ENCODE measurements at places on chromosomes 7 and 10.

DNA sequence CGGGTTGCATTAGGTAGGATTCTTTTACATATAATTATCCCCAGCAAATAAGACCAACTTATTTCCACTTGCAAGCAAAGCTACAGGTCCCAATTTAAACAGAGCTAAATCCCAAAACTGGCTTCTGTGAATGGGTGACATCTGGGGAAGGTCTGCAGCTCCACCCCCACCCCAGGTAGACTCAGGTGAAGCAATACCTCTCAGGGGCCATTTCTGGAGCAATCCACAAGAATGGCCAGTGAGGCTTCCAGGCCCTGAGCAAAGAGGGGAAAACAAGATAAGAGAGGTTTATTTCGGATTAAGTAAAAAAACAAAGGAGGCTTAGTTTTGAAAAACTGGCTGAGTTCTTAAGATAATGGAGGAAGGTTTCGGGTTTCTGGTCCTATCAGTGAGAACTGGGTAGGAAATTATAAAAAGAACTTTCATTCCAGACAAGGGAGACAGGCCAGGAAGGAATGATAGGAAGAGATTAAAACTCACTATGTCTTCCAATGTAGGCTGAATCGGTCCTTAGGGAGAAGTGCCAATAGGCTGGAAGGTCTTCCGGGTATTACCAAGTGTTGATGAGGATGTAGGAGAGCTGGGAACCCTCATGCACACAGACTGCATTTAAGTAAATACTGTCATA is 25.4 kb downstream of the SH3PXD2A start:
- no peak for DNase-seq

- DNase-seq: no peak
Measured at GRCh38 chr10:24215196-24215595, 6.3 kb downstream of the KIAA1217 start.

GRCh38 chr7:49400891-49401550 is 372.4 kb upstream of the VWC2 start:
- DNase-seq: no peak

DNA sequence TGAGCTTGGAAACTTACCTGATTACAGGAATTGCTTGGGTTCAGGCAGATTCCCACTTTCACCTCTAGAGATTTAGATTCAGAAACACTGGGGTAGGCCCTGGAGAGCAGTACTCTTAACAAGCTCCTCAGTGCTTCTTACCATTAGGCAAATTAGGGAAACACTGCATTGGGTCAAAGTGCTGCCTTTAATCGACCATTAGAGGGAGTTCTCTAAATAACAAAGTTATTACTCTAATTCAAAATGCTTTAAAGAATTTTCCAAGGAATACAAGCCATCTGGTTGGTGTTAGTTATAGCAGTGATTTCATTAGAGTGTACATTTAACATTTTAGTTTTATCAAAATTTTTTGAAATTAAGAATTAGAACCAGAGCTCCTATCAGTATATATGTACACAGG is 324.5 kb downstream of the GFRA1 start:
- no peak for DNase-seq

GRCh38 chr7:90584378-90584777 is 11.7 kb upstream of the CDK14 start:
- no peak for DNase-seq

DNA sequence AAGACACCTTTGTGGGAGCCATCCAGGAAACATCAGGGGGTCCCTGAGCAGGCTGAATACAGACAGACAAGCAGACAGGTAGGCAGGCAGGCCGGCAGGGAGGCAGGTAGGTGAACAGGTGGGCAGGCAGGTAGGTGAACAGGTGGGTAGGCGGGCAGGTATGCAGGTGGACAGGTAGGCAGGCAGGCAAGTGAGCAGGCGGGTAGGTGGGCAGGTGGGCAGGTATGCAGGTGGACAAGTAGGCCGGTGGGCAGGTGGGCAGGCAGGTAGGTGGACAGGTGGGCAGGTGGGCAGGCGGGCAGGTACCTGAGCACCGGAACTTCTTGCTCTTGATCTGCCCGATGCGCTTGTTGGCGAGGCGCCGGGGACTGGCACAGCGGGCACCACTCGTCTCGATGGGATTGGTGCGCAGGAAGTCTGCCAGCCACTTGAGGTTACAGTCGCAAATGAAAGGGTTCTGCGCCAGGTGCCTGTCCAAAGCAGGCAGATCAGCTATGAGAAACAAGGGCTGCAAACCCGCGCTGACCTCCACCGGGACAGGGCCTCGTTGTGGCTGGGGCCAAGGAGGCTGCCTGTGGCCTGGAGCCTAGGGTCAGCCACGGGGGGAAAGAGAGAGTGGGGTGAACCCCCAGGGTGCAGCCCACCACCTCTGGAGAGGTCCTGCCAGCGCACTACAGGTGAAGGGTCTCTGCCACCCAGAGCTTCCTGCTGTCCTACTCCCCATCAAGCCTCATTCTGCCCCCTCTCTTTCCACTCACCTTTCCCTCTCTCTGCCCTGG is 136.9 kb downstream of the SLIT1 start:
- DNase-seq: no peak

DNA sequence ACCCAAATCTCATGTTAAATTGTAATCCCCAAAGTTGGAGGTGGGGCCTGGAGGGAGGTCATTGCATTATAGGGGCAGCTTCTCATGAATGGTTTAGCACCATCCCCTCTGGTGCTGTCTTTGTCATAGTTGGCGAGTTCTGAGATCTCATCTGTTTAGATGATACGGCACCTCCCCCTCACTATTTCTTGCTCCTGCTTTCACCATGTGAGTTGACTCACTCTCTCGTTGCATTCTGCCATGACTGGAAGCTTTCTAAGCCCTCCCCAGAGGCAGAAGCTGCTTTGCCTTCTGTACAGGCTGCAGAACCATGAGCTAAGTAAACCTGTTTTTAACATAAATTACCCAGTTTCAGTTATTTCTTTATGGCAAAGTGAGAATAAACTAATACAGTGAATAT is 18.9 kb upstream of the ZNF138 start:
- no peak for DNase-seq

DNA sequence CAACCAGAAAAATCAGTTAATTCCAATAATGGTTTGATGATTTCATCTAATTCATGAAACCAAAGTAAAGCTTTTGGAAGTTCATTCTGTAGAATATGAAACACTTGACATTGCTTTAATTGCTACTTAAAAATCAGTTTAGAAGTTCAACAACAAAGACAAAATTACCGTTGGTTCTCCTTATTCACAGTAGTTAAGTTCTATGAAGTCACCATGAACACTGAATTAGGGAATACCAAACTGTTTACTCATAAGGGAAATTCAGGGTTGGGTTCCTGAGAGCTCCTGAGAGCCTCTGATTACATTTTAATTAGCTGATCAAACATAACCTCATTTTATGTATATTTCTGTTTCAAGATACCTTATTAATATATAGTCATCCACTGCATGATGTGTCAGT is 46.2 kb downstream of the ZNF438 start:
- DNase-seq: no peak

GRCh38 chr10:109055243-109055642 is 868.1 kb downstream of the XPNPEP1 start:
- no peak for DNase-seq

DNA sequence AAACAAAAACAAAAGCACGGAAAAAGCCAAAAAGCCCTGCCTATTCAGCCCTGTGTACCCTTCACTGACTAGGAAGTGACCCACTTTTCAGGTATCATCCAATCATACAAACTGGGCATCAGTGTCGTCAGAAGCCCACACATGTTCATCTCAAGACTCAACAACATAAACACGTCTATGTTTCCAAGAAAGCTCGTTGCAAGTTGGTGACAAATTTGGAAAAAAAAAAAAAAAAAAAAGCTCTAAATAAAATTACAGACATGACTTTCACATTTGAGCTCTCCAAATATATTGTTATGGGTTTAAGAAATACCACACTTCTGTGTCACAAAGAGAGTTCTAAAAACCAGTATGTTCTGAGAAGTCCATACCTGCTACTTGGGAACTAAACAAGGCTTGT is 204.7 kb upstream of the KLF14 start:
- DNase-seq: no peak

DNA sequence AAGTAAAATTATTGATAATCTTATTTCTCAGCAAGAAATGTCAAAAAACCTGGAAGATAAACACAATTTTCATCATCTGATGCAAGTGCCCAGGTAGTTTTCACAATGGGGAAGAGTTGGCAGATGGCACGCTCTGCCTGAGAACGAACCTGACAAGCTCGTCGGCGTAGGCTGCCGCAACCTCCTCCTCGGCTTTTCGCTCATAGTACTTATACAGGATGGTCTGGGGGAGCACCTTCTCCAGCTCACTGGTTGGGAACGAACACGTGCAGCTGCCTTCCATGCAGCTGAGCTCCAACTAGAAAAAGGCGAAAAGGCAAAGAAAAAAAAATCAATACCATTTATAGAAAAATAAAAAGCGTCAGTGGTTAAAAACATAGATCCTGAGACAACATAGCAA is 68.9 kb downstream of the RNF216 start:
- DNase-seq: no peak

DNA sequence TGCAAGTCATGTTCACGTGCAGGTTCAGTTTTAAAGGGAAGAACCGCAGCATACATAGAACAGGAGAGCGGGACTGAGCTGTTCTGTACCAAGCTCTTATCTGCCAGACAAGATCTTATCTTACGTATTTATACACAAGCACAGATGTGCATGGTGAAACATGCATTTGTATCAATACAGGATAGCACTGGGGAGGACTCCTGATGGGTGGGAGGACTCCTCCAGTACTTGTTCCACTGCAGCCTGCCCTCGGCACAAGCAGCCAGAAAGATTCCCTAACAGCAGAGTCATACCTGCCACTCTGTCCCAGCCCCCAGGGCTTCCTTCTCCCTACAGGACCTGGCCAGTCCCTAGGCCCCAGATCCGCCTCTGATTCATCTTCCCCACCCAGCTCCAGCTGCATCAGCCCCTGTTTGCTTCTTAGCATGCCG is 13.2 kb upstream of the PRKCQ start:
- DNase-seq: no peak

GRCh38 chr10:86659721-86660453 is 5.5 kb downstream of the OPN4 start:
- DNase-seq: no peak

- DNase-seq: no peak
Measured at GRCh38 chr10:89348481-89348880, 20.7 kb downstream of the IFIT3 start.

GRCh38 chr10:67837541-67838314 is at the start of gene DNAJC12:
Gene DNAJC12, minus strand, starts transcription at chr10:67838188. Its CDS starts 177 bp downstream, at chr10:67838011.
- DNase-seq: peak; percentile 36

DNA sequence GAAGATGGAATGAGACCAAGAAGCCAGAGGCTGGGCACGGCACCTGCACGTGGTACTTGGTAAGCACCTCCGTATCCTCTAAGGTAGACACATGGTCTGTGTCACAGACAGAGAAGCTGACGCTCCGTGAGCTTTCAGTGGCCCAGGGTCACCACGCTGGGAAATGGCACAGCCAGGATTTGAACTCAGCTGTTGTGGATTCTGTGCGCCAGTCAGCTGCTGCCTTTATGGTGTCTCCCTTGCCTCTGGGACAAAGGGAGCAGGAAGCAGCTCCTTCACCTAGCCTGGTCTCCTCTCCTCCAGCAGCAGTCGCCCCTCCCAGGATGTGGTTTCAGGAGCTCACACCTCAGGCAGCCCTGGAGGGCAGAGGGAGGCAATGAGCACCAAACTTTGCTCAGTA is 110.8 kb downstream of the ARHGAP22 start:
- DNase-seq: no peak

- DNase-seq: no peak
Measured at GRCh38 chr10:131020775-131021174, 290.7 kb downstream of the TCERG1L start.

DNA sequence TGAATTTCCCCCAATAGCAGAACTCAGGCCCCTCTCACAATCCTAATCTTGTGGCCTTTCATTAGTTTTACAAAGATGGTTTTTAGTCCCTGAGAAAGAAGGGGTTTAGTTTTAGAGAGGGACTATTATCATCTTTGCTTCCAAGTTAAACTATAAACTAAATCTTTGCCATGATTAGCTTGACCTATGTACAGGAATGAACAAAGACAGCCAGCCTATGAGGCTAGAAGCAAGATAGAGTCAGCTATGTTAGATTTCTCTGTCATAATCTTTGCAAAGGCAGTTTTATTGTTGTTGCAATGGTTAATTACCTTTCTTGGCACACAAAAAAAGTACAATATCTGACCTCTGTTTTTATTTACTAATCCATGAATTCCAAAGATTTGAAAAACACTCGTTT is 19.1 kb downstream of the RNF133 start:
- DNase-seq: no peak

DNA sequence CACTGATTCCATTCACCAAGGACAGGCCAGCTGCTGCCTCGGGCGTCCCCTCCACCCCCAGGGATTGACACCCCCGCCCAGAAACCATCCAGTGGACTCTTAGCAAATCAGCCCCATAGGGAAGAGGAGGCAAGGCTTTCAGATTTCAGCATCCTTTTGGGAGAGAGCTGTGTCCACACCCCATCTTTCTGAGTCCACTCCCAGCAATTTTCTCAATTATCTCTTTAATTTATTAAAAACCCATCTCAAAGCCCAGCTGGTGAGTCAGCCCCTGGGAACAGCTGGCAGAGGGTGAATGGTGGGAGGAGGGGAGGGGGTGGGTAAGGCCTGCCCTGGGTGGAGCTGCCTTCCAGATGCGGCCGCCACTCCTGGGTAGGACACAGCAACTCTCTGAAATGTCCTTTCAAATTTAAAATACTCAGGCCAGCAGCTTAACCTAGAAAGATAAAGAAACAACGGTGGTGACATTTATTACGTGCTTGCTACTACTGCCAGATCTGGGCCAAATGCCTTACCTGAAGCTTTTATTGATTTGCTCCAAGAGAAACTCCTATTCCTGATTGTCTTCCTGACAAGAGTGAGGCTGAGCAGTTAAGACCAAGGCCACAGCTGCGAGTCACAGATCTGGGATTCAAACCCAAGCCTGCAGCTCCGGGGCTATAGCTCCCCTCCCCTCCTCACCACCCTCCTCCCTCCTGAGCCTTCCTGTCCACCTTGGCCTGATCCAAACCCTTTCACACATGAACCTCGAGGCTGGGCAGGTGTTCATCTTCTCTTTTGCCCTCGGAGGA is 120.4 kb downstream of the RGS10 start:
- DNase-seq: no peak

- DNase-seq: no peak
Measured at GRCh38 chr10:50740293-50740648, 535 bp downstream of the ASAH2B start.

- peak; percentile 44 for DNase-seq
Measured at GRCh38 chr10:32244421-32245207, 102.3 kb downstream of the EPC1 start.

- no peak for DNase-seq
Measured at GRCh38 chr7:20269726-20270125, 52.5 kb upstream of the MACC1 start.

DNA sequence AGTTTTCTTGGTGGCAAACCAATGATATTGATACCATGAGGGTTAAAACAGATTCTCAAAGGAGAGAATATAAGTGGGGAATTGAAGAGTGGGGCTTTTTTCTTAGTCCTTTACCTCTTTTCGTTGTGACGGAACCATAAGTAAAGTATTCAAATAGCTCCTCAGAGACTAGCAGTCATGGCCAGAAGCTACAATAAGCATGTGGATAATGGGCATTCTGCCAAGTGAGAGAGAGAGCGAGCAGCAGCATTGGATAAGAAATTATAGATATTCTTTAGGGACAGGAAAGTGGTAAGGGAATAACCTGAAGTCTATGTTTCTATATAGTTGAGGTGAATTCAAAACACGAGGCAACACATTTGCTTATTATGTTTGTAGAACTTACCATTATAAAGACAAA is 235.1 kb downstream of the SEMA3E start:
- DNase-seq: no peak
